ENCODE measurements at places on chromosomes 6 and 20.
A peak's percentile ranks its signal among the peaks of the same experiment; 100 is the strongest.

GRCh38 chr20:57240581-57241362 is 25.7 kb downstream of the BMP7 start:
- no peak for DNase-seq

DNA sequence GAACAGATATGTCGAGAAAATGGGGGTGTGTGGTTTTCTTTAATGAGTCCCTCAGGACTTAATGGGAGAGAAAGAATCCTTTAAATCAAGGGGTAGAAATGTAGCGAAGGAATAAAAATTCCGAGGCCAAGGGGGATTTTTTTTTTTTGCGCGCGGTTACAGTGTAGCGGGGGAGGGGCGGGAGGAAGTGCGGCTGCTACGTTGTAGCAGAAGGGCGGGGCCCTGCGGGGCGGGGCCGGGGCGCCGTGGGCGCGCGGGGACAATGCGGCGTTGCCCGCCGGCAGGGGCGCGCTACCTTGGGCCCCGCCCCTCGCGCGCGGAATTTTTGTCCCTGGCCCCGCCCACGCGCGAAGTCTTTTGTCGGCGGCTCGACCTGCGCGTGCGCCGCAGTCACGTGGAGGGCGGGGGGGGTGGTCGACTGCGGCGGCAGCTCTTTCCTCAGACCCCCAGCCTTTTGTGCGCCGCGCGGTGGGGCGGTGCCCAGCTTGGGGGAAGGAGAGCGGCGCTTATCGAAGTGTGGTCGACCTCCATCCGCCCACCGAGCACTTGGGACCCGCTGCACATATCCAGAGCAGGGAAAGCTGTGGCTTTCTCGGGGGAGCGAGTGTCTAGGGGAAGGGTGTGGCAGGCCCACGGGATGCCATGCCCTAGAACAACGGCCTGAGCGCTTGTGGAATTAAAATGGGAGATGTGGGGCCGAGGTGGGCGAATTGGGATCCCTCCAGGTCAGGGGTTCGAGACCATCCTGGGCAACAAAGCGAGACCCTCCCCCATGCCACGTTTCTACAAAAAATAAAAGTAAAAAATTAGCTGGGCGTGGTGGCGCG is 1.3 kb downstream of the TUBB start:
- DNase-seq = peak; percentile 83

DNA sequence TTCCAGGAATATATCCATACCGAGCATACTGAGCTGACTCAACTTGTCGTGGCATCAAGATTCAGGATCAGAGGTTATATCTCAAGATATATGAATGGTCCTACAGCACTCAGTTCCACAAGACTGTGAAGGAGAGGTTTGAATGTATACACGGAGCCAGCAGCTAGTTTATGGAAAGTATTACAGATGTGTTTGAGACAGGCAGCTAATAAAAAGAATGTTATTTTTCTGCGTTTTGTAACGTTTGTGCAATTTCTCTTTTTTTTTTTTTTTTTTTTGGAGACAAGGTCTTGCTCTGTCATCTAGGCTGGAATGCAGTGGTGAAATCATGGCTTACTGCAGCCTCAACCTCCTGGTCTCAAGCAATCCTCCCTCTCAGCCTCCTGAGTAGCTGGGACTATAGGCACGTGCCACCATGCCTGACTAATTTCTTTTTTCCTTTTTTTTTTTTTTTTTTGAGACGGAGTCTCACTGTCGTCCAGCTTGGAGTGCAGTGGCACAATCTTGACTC is 3.4 kb upstream of the FAM110A start:
- no peak for DNase-seq

- no peak for DNase-seq
Measured at GRCh38 chr6:44036699-44037101, 90.6 kb downstream of the MRPL14 start.

DNA sequence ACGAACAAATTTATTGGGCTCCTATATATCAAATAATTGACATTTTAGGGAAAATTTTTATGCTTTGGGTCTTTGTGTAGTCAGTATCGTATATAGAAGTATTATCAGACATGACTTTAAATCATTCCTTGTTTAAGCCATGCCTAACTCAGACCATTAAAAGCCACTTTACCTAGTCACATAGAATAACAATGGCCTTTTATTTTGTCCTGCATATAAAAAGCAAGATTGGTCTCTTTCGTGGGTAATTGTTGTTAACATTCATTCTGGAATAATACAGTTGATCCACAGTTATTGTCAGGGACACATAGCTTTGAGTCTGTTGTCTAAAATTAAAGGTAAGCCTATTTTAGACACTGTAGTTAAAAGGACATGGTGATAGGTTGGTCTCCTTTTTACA is 47.4 kb downstream of the PLEKHG1 start:
- no peak for DNase-seq

GRCh38 chr6:18493382-18493891 is 106.3 kb downstream of the RNF144B start:
- DNase-seq = no peak

- no peak for DNase-seq
Measured at GRCh38 chr6:40778196-40778595, 191.0 kb upstream of the LRFN2 start.

GRCh38 chr6:130107710-130108109 is 89.3 kb downstream of the L3MBTL3 start:
- no peak for DNase-seq
